ENCODE measurements at places on chromosomes 5 and 9.

DNA sequence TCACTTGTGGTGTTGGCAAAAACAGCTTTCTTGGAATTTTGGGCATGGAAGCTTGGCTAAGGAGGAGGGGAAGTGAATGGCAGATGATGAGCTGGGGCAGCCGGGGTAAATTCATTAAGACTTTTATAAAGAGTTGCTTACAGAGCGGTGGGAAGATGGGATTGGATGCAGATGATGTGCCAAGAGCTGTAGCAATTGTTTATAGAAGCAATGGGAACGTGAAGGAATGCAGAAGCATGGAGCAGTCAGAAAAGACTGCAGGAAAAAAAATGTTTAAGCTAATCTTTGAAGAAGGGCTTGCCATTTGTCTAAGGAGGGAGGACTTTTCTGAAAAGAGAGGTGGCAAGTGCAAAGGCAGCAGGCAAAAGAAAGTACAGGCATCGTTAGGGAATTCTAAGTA lies 86.6 kb upstream of the SHISAL2B start:
- no peak for DNase-seq

DNA sequence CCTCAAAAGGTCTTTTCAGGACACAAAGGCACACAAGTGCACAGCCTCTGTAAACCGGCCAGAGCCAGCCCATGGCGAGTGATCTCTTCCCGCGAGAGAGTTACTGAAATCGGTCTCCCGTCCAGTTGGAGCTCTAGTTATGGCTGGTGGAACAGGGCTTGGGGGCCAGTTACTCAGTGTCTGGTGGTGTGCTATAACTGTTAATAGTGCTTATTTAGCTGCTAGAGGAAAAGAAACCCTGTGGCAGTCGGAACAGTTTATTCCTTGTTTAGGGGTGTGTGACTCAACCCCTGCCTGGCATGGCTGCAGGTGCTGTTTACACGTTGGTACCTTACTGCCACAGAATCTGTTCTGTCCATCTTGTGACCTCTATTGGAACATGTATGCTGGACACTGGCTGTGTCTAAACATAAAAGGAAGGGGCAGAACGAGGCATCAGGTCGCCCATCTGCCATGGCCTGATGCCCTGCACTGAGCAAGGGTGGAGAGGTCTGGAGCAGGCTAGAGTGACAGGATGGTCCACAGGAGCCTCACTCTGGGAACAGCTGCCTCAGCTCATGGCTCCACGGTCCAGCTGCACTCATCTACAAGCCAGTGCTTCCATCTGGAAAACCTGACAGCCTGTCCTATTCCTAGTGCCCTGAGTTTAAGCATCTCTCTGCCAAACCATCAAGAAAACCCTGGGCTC lies 49.6 kb upstream of the SIMC1 start:
- no peak for DNase-seq

DNA sequence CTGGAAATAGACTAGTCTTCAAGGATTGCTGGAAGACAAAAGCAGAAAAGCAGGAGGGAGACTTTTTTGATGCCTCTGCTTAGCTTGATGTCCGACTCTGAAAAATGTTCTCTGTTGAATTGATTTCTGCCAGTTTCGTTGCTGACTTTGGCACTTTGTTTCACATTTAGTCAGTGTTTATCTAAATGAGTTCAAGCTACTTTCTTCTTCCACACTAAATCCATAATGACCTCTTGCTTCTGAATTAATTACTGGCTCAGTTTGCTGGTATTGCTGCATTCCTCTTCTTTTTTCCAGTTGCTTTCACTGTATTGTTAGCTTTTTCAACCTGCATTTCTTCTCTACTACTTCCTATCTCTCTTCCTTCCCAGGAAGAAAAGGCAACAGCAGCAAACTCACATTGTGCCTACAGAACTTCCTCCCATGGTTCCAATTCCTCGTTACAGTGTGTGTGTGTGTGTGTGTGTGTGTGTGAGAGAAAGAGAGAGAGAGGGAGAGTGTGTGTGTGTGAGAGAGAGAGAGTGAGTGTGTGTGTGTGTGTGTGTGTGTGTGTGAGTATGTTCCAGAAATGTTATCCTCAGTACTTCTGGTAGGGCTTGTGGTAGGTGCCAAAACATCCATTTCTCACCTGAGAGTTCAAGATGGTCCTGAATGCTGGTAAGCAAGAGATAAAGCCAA lies 234.8 kb downstream of the CSNK1G3 start:
- DNase-seq, result no peak

DNA sequence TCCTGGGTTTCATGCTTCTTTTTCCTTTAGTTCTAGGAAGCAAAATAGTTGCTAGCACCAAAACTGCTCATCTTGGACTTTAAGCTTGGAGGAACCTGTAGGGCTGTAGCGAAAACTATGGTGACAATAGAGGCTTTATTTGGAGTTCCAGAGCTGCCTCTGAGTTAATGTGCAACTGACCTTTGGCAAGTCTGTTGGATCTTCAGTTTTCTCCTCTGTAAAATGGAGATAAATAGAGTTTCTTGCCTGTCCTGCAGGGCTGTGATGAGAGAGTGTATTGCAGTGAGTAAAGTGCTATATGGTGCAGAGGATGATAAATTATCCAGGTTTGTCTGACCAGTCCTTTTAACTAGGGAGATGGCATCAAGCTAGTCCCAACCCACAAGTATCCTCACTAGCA lies 417.0 kb downstream of the MAN2A1 start:
- DNase-seq, result no peak

GRCh38 chr5:26295541-26295940 lies 742.8 kb downstream of the CDH9 start:
- DNase-seq, result no peak

DNA sequence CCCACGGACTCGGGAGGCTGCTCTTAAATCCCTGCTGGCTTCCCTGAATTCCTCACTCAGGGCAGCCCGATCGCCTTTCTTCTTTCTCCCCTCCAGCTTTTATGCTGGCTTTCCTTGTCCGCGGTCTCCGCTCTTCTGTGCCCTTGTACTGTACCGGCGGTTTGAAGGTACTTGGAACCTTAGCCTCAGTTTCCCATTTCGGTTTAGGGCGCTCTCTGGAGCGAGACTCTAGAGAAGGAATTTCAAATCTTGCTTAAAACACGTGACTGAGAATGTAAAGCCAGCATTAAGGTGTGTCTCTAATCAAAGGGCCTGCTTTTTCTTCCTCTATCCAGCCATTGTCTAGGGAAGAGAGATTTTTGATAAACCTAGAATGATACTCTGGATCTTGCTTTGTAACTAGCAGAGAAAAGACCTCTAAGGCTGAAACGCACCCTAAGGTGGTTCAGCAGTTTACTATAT lies 650 bp downstream of the GPR107 start:
- DNase-seq, result no peak
